ENCODE measurements at places on chromosomes 12 and 14.

DNA sequence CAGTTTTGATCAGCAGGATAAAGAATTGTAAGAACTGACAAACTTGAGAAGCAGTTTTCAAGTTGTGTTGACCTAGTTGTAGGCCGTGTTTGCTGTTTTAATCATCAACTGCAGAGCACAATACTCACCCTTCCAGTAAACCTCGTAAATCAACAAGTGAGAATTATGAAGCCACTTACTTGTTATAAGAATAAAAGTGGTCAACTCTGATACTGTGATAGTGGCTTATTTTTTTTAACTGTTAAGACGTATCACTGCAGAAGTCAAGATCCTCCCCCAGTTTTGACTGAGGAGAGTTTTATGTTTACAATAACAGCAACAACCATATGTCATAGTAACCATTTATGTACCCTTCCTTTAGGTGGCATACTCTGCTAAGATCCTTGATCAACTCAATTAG, 100.8 kb upstream of the DACT1 start:
- no peak for DNase-seq

- no peak for DNase-seq
These were observed 410.0 kb downstream of the RAD51B start for GRCh38 chr14:68229423-68230100.

GRCh38 chr12:2794191-2794735, 507 bp upstream of the FKBP4 start:
- DNase-seq, result peak; percentile 83

GRCh38 chr14:89215114-89215513, 201.9 kb downstream of the FOXN3 start:
- no peak for DNase-seq

DNA sequence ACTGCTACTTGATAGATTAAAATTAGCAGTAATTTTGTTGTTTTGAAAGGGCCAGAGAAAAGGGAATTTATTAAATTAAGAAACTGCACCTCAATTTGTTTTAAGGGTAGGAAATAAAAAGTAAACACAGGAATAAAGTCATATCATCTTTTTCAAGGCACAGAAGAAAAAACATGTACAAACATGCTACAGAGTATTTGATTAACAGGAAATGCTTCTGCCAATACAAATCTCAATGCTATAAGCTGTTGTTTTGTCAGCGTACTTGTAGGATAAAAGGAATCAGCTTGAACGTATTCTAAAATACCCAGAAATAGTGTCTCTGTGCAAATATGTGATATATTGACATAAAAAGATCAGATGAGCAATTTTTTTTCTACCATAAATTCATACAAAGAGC, 474.0 kb upstream of the MGAT4C start:
- no peak for DNase-seq

- DNase-seq, result no peak
These were observed 319.6 kb upstream of the E2F7 start for GRCh38 chr12:77384941-77385340.

GRCh38 chr14:32480337-32480736, 151.2 kb downstream of the AKAP6 start:
- DNase-seq, result no peak

DNA sequence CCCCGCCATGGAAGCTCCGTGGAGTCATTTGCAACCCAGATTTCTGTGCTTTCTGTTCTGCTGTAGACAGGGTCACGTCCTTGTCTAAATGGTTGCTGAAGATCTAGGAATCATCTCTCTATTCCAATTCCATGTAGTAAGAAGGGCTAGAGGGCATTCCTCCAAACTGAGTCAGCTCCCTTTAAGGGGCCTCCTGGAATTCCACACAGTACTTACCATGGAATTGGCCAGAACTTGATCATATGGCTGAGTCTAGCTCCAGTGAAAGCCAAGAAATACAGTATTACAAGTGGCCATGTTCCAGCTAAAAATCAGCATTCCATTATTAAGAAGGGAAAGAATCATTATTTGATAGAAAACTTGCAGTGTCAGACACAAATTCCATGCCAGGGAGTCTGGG, 171.9 kb downstream of the PRKCH start:
- no peak for DNase-seq

GRCh38 chr12:47190271-47190750, 110.6 kb upstream of the AMIGO2 start:
- DNase-seq, result no peak

DNA sequence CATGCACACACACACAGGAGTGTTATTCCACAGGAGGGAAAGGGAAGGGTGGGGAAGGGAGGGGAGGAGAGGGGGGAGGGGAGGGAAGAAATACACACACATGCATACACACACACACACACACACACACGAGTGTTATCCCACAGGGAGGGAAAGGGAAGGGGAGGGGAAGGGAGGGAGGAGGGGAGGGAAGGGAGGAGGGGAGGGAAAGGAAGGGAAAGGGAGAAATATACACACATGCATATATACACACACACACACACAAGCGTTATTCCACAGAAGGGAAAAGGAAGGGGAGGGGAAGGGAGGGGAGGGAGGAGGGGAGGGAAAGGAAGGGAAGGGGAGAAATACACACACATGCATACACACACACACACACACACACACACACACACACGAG, 19.6 kb upstream of the FBRSL1 start:
- DNase-seq, result no peak

GRCh38 chr12:51246254-51246853, 7.7 kb downstream of the DAZAP2 start:
- DNase-seq, result no peak

DNA sequence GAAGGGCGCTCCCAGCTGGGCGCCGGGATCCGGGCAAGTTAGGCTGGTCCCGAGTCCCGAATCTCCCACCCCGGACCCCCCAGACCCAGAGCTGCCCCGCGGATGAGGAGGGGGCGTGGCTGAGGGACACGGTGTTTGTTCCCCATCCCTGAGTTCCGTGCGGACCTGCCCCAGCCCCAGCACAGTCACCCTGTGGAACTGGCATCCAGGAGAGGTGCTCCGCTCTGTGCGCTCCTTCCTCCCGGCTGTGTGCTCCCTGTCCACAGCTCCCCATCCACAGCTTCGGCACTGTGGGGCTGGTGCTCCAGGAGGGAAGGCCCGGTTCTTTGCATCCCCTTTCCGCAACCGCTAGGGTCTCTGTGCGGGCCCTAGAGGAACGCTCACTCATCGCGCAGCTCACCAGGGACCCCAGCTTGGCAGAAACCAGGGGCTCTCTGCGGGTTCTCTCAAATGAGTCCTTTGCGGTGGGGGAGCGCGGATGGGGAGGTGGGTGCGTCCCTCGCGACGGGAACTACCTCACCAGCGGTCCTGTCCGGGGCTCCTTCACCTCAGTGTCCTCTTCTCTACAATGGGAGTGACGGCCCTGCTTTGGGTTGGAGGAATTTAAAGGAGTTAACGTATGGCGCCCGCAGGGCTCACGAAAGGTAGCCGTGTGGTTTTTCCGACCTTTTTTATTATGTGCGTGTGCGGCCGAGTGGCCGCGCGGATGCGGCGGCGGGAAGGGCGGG, 845 bp downstream of the TMEM132C start:
- DNase-seq, result no peak

DNA sequence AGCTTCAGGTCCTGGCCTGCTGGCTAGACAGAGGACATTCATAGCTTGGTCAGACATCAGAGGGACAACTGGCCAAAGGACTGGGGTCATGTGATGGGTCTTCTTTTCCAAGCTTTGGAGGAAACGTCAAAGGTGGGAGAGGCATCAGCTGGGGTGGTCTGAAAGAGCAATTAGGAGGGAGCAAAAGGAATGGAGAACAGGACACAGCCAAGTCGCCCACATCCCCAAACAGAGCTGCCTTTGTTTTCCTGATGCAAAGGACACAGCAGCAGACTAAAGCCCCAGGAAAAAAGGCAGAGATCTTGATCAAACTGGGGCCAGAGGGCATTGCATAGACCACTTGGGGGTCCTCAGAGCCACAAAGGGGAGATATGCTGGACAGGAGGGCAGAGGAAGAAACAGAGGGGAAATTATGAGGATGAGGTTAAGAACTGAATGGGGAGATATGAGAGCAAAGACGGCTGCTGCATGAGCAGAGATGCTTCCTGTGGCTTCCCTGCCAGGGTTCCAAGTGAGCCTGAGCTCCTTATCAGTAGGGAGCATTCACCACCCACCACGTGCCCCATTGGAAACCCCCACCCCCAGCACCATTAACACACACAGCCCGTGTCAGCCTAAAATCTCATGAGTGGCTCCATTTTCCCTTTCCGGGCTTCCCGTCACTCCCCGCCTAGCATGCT, 62.4 kb downstream of the ANO2 start:
- no peak for DNase-seq

DNA sequence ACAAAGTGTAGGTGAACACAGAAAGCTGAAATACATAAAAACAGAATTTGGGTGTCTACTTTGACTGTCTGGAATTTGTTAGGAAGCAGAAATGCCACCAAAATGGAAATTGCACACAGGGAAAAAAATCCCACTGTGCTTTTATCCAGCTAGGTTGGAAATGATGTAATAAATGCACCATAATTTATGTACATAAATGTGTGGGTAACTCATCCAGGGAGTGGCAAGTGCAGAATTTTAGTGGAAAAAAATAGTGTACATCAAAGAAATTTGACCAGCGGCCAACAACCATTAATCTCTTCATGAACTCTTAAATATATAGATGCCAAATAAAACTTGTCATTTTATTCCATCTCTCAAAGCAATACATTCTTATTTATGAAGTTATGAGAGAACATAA, 105.6 kb downstream of the LLPH start:
- DNase-seq, result no peak

DNA sequence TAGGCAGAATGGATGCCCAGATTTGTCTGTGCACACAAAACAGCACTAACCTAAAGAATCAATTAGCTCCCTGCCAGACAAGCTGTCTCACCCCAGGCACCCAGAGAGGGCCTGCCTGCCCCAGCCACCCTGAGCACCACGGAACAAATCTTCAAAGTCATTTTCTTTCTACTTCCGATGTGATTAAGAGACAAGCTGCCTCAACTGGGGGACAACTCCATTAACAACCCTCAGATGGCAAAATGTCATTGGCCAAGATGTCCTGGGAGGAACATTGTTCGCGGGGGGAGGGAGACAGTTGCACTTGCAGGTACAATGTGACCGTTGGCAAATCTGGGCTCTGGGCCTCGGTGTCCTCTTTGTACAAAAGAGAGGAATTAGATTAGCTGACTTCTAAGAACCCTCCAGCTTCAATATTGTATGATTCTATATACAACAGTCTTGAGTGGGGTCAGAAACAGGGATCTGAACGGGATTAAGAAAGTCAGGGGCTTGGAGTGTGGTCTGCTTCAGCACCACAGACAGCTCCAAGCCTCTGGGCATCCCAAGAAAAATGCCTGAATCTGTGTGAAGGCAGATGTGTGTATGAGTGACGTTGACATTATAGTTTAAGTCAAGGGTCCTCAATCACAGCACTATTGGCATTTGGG, 42.8 kb upstream of the CMKLR1 start:
- no peak for DNase-seq

- no peak for DNase-seq
These were observed at the start of gene NKX2-1 for GRCh38 chr14:36519431-36520321. TSS of gene NKX2-1 (minus strand) at chr14:36520232. CDS start at chr14:36520129, 103 bp downstream.

- DNase-seq, result no peak
These were observed 116.3 kb downstream of the TMTC3 start for GRCh38 chr12:88258396-88258795.

- DNase-seq, result no peak
These were observed 1.5 kb downstream of the CHD4 start for GRCh38 chr12:6605421-6606330.

DNA sequence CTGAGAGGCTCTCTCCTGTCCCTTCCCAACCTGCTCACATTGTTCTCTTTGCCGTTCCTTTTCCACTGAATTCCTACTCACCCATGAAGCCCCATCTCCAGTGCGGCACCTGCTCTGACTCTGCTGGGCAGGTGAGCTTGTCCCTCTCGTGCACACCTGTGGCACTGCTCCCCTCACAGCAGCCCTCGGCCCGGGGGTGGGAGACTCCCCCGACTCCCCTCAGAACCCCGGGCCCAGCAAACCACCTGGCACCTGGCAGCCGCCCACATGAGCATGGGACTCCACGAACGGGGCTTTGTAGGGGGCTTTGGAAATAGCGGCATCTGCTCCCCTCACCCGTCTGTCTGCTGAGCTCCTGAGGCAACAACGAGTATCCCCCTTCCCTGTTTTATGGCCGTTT, 162.4 kb upstream of the PRMT8 start:
- no peak for DNase-seq

GRCh38 chr12:52523824-52524223, 3.6 kb upstream of the KRT5 start:
- peak; percentile 19 for DNase-seq

GRCh38 chr14:76977793-76978720, 50.5 kb downstream of the IRF2BPL start:
- DNase-seq, result no peak

- DNase-seq, result no peak
These were observed 164.5 kb upstream of the NPAS3 start for GRCh38 chr14:32774214-32774613.

- no peak for DNase-seq
These were observed 11.0 kb downstream of the ZFC3H1 start for GRCh38 chr12:71652656-71653055.

DNA sequence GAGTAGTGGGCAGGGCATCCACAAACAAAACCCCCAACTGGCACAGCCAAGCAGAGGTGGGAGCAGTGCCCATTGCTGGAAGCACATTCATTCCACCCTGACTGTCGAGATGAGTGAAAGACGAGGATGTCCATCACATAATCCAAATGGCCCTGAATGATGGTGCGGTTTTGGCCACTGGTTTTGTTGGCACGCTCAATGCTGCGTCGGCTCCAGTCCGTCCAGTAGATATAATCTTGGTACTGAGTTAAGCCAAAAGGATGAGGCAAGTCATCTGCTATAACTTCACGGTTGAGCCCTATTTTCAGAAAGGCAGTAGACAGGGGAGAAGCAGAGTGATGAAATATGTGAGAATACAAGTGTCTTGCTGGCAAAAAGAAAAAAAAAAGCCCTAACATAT, 88.1 kb downstream of the BCL2L14 start:
- DNase-seq, result no peak

GRCh38 chr12:8080120-8080519, 2.0 kb upstream of the NECAP1 start:
- DNase-seq, result no peak

DNA sequence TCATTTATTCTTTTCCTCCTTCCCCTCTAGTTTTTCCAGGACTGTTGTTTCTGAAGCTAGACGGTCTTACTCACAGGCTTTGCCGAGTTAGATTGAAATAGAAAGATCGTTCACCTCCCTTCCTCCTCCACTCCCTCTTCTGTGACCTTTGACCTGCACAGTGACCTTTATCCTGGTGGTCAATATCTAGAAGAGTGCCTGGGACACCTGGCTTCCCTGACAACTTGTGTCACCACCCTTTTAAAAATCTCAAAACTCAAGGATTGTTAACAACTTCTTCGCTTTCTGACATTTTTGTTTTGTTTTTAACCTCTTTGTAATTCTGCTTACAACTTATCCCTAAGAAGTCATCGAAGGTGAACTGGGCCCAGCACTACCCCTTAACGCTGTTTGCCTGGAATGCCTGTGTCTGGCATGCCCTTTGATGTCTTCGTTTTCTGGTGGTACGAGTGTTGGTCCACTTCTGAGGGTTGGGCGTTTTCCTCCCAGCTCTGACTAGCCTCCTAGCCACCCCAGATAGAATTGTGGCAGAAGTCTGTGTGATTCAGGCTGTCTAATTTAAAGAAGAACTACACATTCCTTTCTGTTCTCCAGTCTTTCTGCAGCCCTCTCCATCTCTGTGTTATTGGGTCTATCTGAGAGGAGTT, 2.8 kb upstream of the KRT75 start:
- no peak for DNase-seq

GRCh38 chr14:72714094-72714493, 179.8 kb downstream of the DPF3 start:
- DNase-seq, result no peak

GRCh38 chr14:105887692-105888091, 361.3 kb downstream of the TMEM121 start:
- peak; percentile 53 for DNase-seq

- DNase-seq, result no peak
These were observed 18.5 kb downstream of the GAS2L3 start for GRCh38 chr12:100591979-100592378.
